Left forelimb (tissue), 1 donor: ENCODE measurements at places on chromosomes 2 and 18.

DNA sequence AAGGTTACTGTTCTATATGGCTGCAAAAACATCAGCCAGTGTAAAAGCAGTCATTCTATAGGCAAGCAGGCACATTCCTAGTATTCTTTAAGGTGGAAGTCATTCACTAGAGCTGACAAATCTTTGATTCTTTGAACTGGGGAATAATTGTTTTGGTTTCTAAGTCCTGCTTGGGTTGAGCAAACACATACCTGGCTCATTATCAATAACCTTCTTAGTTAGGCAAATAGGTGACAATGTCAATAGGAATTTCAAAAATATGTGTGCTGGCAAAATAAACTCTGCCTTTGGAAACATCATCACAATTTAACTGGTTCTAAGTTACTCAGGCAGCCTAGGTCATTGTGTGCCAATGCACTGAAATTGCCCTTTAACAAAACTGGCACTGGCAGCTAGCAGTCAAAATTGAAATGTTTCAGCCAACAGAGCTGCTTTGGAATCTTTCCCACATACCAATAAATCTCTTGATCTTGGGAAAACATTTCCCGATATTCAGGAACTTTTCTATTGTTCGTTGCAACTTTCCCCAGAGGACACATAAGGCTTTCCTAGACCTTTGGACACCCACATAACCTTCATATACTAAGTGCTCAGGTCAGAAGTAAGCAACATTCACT lies 402.0 kb upstream of the MMADHC start:
- no peak for DNase-seq

DNA sequence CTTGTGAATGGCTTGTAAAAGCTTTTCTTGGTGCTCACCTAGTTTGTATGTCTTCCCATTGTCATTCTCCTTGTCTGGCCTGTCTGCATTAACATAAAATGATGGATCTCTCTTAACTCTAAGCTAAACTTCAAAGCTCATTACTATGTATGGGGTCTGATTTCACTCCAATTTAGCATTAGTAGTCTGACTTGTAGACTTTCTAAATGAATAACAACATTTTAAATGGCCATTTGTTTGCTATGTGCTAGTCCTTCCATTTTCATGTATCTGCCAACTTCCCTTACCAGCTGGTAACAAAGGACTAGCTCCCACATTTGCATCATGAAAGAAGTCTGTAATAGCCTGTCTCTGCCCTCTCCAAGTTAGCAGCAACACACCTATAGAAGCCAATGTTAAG lies 324.2 kb upstream of the RGPD4 start:
- DNase-seq = no peak

DNA sequence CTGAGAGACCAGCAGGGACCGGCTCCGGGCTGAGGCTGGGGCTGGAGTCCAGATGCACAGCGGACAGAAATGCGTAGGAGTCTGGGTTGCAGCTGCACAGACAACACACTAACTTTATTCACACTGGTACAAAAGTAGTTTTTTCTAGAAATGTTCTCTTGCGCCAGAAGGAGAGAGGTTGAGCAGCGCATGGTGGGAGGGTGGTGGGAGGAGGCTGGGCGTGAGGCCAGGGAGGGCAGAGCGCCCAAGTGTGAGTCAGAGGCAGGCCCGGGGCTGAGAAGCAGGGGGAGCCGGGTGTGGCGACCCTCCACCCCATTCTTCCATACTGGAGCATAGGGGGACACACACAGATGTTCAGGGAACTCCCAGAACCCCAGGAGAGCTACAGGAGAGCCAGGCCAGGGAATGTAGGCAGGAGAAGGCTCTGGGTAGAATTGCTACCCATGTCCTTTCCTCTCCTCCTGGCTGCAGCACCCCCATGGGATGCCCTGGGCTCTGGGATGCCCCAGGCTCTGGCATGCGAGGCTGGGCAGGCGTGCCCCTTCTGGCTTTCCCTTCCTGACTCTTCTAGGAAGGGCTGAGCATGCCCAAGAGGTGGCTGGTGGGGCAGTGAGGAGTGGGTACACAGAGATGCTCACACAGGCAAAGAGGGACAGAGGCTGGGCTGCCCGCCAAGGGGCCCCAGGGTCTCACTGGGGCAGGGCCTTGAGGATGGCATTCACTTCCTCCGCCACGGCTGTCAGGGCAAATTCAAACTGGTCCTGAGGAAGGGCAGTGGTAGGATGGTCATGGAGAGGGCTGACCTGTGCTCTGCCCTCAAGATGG lies 10.6 kb downstream of the DNAJB2 start:
- peak; percentile 91 for DNase-seq

GRCh38 chr2:56688661-56689060 lies 504.9 kb downstream of the CCDC85A start:
- no peak for DNase-seq

DNA sequence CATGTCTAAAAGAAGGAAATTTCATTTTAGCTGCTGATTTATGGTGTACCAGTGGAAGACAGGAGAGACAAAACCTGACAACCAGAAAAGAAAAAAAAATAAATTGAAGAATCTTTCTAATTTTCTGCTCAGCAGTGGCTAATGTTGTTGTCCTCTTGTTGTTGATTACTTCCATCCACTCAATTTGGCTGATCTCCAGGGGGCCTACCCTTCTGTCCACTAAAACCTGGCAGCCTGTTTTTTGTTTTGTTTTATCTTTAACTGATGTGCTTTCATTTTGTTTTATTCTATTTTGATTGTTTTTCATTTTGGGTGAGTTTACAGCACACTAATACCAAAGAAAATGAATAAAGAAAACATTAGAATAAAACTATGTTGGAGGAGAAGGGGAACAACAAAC lies 27.4 kb downstream of the TFPI start:
- no peak for DNase-seq

DNA sequence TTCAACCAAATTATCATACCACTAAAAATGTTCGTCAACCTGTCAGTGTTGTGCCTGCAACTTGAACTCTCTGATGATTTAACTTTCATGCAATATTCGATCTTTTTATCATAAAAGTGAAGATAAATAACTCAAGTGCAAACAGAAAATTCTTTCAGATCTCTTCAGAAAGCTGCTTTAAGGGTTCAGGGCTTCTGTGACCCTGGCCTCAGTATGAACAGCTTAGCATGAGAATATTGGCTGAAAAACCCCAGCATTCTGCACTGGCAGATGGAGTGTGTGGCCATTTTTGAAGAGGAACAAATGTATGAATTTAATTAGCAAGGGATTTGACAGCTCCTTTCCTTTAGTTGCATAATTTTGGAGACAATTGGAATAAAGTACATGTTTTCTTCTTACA lies 851.4 kb upstream of the SOX11 start:
- no peak for DNase-seq
